Renal cortical epithelial cell (primary cell): ENCODE measurements at places on chromosomes 2 and 18. TPM values are rescaled to one million over a fixed set of nuclear protein-coding genes. Genes with fewer than 3 reads are reported as not detected.

DNA sequence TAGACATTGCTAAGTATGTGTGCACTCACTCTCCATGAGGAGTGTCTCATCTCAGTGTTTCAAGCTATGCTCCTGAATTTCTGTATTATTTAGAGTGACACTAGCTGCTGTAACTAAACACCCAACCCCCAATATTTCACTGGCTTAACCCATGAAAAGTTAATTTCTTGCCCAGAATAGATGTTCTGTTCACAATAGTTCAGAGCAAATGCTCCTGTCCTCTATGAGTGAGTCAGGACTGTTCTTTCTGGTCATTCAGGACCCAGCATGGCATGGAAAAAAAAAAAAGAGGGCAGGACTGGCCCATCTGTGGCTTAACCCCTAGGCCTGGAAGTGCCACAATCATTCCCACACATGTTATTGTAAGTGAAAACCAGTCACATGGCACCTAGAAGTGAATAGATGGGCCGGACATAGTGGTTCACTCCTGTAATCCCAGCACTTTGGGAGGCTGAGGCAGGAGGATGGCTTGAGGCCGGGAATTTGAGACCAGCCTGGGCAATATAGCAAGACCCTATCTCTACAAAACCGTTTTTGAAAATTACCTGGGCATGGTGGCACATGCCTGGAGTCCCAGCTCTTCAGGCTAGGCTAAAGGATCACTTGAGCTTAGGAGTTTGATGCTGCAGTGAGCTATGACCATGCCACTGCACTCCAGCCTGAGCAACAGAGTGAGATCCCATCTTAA, 663.6 kb downstream of the IRS1 start:
- DNase-seq: peak; percentile 41

DNA sequence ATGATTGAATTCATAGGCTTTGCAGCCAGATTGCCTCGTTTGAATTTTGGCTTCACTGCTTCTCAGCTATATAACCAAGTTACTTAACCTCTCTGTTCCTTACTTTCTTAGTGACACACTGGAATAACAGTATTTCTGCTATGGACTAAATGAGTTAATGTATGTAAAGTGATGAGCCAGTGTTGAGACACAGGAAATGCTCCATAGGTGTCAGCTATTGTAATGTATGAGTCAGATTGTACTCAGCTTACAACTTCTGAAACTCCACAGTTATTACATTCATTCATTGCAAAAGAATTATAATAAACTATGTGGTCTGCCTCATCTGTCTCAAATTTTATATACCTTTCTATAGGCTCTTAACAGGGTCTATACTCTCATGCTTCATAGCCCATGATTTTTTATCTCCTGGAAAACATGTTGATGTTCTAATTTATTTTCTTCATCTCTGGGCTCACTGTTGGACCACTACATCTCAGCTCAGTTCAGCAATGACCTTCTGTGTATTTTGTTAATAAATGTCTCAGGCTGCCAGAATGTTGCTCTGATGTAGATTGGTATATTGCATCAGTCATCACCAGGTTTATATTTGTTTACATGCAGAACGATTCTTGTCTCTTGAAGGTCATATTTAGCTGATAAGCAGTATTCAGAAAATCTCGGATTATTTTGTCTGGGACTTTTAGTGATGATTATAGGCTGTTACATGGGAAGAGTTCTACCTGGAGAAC, 76.2 kb downstream of the MAP3K20 start:
- peak; percentile 59 for DNase-seq

DNA sequence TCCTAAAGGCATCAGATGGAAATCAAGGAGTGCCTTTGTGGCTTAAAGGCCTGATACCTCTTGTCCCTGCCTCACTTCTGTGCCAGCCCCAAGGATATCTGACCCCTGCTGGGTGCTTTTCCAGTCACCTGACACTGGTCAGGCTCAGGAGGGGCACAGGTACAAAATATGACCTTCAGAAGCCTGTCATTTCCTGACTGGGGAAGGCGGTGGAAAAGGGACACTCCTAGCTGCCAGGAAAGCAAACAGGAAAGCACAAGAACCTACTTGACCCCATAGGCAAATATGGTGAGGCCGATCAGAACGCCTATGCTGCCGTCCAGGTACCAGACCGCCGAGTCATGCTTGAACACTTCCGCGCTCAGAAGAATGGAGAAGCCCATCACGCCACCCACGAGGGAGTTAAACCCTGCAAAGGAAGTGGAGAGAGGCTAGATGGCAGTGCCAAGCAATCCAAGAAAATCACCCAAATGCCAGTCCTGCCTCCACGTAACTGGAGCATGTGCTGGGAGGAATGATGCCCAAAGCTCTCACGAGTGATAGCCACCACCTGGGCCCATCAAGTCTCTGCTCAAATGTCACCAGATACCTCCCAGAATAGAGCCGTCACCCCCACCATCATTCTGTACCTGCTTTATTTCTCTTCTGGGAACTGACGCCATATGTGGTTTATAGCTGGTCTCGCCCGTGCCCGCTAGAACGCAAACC, 204.0 kb downstream of the MGAT5 start:
- DNase-seq: no peak

DNA sequence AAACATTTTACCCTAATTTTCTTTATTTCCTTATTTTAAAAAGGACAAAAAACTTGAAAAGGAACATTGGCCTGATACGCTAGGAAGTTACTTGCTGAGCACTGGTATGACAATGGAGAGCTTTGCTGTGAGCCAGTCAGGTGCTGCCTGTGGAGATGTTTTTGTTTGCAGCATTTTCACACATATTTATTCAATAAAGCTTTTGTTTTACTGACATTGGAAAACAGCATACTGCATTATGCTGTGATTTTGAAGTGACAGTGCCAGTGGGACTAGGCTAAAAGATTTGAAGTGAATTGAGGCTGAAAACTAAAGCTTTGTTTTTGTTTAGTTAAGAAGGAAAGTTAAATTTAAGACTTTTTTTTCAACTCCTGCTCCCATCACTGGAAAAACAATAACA, 470.7 kb upstream of the ZEB2 start:
- DNase-seq: no peak

- no peak for DNase-seq
These were observed 17.6 kb upstream of the TMEM247 start for GRCh38 chr2:46461709-46462171.

- DNase-seq: no peak
These were observed 68.7 kb upstream of the MGAT4A start for GRCh38 chr2:98799375-98800329.

GRCh38 chr2:112662704-112663103, 17.0 kb downstream of the SLC20A1 start:
- DNase-seq: no peak

DNA sequence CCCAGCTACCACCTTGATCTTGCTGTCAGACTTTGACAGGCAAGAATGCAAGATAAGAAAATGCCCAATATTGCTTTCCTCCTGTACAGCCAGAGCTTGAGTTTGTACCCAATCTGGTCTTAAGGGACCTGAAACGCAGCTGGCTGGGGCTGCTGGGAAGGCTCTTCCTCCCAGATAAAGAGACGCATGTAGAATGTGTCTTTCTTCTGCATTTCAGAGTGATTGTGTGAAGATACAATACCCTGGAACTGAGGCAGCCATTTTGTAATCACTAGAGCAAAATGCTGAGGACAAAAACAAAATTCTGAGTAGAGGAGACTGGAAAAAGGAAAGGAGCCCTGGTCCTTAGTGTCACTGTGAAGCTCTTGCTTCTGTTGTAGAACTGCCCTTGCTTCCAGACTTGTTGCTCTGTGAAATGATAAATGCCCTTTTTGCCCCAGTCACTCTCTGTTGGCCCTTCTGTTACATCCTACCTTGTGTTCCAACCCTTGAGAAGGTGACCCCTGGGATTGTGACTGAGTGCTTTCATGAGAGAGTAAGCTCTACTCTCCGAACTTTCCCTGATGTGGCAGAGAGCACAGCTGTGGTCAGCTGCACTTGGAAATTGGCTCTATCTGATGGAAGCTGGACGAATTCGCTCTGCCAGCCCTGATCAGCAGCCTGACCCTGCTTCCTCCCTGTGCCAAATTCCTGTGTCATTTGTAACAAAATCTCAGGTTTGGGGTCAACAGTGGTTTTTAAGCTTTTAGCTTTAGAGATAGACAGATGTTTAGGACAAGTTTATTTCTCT, 137.4 kb upstream of the RBMS1 start:
- DNase-seq: no peak

- no peak for DNase-seq
These were observed 12.7 kb upstream of the BOK start for GRCh38 chr2:241545523-241546473.

- DNase-seq: peak; percentile 96
These were observed 39.6 kb downstream of the DOCK10 start for GRCh38 chr2:225002656-225003045.

GRCh38 chr2:240662681-240663080, 20.0 kb downstream of the AQP12B start:
- DNase-seq: no peak

GRCh38 chr2:211837206-211837605, 701.4 kb downstream of the ERBB4 start:
- no peak for DNase-seq

DNA sequence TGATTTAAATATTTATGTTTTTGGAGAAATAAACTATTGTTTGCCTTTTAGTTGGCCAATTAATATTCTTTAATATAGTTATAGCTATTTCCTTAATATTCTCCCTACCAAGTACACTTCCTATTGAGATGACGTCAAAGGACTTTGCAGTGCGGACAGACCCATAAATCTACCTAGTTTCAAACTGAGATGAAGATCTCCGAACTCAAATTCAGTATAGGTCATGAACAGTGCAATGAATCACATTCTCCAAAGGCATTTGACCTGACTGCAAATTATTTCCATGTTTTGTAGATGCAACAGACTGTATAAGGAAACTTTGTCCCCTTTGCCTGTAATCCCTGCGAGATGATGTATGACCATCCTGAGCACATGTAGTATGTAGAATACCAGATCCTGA, 342.6 kb upstream of the FIGN start:
- no peak for DNase-seq

- peak; percentile 42 for DNase-seq
These were observed 54.8 kb upstream of the CREB1 start for GRCh38 chr2:207474863-207475485.

- no peak for DNase-seq
These were observed 24.3 kb downstream of the NCAPH start for GRCh38 chr2:96359866-96360265.

DNA sequence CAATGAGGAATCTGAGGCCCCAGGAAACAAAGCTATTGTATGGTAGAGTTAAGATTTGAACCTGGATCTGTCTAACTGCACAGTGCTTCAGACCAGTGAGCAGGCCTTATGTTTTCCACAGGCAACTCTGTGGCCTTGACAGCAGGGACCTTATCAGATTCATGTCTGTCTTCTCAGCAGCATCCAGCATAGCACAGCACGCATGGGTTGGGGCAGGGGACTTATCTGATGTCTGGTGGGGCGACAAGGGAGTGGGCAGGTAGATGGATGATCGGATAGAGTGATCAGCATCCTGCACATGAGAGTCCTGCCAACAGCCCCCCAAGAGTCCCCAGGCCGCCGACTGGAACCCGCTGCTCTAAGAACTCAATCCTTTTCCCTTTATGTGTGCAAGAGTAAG, 28.7 kb upstream of the KCNF1 start:
- DNase-seq: no peak

GRCh38 chr2:201913201-201913600, 106.9 kb downstream of the CDK15 start:
- no peak for DNase-seq

- DNase-seq: peak; percentile 81
These were observed 23.2 kb downstream of the GPR39 start for GRCh38 chr2:132439703-132440398.

DNA sequence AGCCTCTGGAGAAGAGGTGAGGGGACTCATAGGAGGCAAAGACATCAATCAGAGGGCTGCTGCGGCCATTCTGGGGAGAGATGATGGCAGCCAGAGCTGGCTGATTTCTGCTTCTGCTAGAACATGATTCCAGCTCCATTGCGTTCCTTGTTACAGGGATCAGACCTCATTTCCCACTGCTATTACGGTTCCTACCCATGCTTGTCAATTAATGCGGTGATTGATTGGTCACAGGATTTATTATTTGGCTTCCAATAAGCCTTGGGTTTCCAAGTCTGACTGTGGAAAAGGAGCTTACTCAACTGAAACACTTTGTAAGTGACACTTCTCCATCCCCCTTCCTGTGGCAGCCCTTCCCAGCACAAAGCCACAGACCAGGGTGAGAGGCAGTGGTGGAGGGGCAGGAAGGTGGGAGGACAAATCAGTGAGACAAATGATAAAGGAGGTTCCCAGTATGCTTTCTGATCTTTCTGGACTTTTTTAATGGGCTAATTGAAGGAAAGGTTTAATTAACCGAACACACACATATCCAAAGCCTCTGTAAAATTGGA, 26.8 kb upstream of the CTLA4 start:
- DNase-seq: no peak

DNA sequence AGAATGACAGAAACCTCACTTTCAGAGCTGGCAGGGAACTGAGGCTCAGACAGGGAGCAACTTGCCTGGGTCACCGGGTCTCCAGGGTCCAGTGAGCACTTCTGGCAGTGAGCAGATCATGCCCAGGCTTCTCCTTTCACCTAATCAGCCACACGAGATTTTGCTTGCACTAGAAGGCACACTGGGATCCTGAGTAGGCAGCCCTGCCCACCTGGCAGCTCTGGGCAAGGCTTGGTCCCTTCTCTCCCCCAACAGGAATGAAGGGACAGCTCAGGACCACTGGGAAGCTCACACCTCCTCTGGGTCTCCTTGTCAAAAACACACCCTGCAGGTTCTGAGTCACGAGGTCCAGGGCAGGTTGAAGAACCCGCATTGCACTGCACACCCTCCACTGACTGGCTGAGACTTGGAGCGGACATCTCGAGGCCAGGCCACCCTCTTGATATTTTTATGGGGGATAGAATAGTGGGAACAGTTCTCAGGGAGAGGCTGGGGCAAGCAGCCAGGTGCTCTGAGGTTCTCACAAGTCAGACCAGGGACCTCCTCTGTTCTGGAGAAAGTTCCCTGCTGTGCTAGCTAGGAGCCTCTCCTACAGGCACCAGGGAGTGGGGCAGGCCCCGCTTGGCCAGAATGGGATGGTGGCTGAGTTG, 5.7 kb downstream of the MAL start:
- no peak for DNase-seq

- DNase-seq: no peak
These were observed 3.1 kb downstream of the DNAH6 start for GRCh38 chr2:84519332-84519957.

DNA sequence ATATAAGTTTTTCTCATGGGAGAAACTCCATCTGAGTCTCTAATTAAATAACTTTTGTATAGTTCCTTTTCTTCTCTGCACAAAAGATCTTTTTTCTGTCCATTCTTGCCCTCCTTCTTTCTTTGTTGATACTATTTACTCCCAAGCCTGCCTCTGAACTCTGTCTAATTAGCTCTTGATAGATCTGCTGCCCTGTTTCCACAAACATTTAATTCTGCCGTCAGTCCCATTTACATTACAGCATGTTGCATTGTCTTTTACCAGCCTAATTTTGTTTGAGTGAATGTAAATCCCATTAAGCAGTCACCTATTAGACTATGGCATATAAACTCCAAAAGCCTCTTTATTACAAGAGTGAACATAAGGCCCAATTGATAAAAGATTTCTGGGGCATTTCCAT, 254.4 kb downstream of the ERBB4 start:
- no peak for DNase-seq

The SLC19A3 gene
- 0.35 and 4.0 TPM in 2 replicates for total RNA-seq

The CDH2 gene
- 106 and 137 TPM in 2 replicates for total RNA-seq

The SPATS2L gene
- 54.2 and 293 TPM in 2 replicates for total RNA-seq

The DCDC2C gene
- not detected in 2 replicates for total RNA-seq

The SLC5A7 gene
- total RNA-seq: not detected in 2 replicates

The RSAD2 gene
- total RNA-seq: 0.20 and 12.0 TPM in 2 replicates

The ZNF638 gene
- total RNA-seq: 73.3 and 153 TPM in 2 replicates
